ENCODE measurements at places on chromosomes 2 and 18.

GRCh38 chr2:126145752-126146151 is 510.2 kb upstream of the GYPC start:
- no peak for DNase-seq

- DNase-seq: no peak
Observed at GRCh38 chr2:198691236-198691635, 766.5 kb downstream of the SATB2 start.

DNA sequence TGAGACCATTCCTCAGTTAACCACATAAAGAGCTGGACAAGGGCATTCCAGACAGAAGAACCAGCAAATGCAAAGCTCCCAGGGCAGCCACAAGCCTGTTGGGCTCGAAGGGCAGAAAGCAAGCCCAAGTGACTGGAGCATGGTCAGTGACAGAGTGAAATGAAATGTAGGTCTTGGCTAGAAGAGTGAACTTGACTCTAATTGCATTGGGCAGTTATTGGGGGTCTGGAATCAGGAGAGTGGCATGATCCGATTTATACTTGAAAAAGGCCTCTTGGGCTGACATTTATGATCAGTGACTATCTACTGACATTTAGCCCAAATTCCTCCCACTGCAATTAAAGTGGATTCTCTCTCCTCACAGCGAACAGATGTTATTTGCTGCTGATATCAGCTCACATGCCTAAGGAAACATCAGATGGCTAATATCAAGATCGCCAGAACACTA is 152.5 kb upstream of the KLF7 start:
- DNase-seq: no peak

DNA sequence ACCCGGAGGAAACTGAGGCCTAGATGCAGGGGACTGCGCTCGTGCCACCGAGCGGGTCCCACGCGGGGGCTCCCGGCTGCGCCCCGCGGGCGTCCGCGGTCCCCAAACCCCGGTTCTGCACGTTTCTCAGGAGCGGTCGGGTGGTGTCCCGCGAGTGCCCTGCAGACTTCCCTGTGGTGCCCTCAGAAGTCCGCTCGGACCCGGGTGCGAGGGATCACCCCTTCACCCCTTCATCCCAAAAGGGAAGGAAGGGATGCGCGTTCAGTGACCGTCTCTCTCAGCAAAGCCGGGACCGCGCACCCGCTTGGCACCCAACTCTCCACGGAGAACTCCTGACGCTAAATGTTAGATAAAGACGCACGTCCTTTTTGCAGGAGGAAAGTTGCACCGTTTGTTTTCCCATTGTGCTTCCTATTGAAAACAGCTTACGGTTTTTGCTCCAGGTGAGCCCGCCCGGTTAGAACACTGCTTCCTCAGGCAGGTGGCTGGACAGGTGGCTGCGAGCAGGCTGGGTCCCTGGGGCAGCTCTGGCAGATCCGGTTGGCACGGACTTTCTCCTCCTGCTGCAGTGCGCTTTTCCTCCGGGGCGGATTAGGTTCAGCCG is 779 bp downstream of the DGKD start:
- DNase-seq: peak; percentile 26

GRCh38 chr18:78818495-78818894 is 161.1 kb upstream of the SALL3 start:
- no peak for DNase-seq

All from erythroblast (primary cell).